CD8-positive, alpha-beta memory T cell (primary cell): ENCODE measurements at places on chromosomes 1 and 21. TPM values are rescaled to one million over a fixed set of nuclear protein-coding genes. Genes with fewer than 3 reads are reported as not detected.

CYYR1 gene
- total RNA-seq: not detected

DCST2 gene
- 0.16 TPM for total RNA-seq

GRCh38 chr1:205243350-205244191 is 15.8 kb downstream of the TMCC2 start:
- DNase-seq: no peak

GRCh38 chr1:8104278-8105236 is 78.4 kb upstream of the ERRFI1 start:
- DNase-seq: no peak

TMEM125 gene
- not detected for total RNA-seq

- no peak for DNase-seq
Observed at GRCh38 chr1:201791779-201792173, 37.2 kb upstream of the IPO9 start.

RGSL1 gene
- not detected for total RNA-seq

AADACL3 gene
- not detected for total RNA-seq

GRCh38 chr21:28719723-28720122 is 273.0 kb downstream of the LTN1 start:
- DNase-seq: no peak

SPAG17 gene
- not detected for total RNA-seq

PDE9A gene
- total RNA-seq: 2.6 TPM

GRCh38 chr1:31855038-31855845 is 39.4 kb upstream of the SPOCD1 start:
- DNase-seq: no peak
